ENCODE measurements at places on chromosomes 16 and 17. TPM values are rescaled to one million over a fixed set of nuclear protein-coding genes. Genes with fewer than 3 reads are reported as not detected.

The SCGB1C2 gene
- not detected for total RNA-seq

The C17orf113 gene
- total RNA-seq, result 0.21 TPM

The OTOP2 gene
- not detected for total RNA-seq

The ZNF771 gene
- total RNA-seq, result 9.3 TPM

The WSCD1 gene
- total RNA-seq, result 0.62 TPM

The LRRC75A gene
- 2.6 TPM for total RNA-seq

The OSBPL7 gene
- total RNA-seq, result 20.7 TPM

DNA sequence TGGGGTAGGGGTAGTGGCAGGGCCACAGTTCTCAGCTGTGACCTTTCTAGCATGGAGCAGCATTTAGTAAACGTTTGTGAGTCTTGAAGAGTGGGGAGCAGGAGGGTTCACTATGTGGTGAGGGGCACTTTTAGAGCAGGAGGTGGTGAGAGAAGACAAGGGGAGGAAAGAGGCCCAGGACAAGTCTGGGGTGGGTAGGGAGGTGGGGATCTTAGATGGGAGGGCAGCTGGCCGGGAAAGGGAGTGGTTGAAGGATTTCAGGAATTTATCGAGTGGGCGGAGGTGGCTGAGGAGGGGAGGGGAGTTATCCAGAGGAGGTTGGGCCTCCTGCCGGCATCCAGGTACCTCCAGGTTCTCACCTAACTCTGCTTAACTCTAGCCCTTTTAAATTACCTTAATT, 1.9 kb downstream of the CLEC16A start:
- H3K27me3 ChIP-seq, result no peaks in the 10 kb centered on the region
- peaks cover 39% of the 10 kb centered on the region for H3K4me1 ChIP-seq
- H3K27ac ChIP-seq, result no peak overlapping the region

DNA sequence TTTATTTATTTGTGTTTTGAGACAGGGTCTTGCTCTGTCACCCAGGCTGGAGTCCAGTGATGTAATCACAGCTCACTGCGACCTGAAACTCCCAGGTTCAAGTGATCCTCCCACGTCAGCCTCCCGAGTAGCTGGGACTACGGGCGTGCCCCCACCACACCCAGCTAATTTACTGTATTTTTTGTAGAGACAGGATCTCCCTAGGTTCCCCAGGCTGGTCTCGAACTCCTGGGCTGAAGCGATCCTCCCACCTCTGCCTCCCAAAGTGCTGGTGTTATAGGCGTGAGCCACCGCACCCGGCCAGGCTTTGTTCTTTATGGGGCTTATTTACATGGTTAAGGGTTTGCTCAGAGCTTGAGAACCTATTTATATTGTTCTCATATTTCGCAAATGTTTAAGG, 5.8 kb upstream of the MEIOB start:
- DNase-seq, result no peak
- H3K36me3 ChIP-seq, result no peaks in the 10 kb centered on the region
- H3K4me1 ChIP-seq, result no peaks in the 10 kb centered on the region
- peaks cover 16% of the 10 kb centered on the region for H3K27me3 ChIP-seq
- no peak overlapping the region for H3K4me3 ChIP-seq
- no peak overlapping the region for H3K27ac ChIP-seq

- no peaks in the 10 kb centered on the region for H3K36me3 ChIP-seq
- H3K4me1 ChIP-seq, result no peaks in the 10 kb centered on the region
- no peaks in the 10 kb centered on the region for H3K27me3 ChIP-seq
- H3K27ac ChIP-seq, result no peak overlapping the region
- H3K4me3 ChIP-seq, result no peak overlapping the region
- no peak for DNase-seq
These were observed 32.2 kb downstream of the ARHGAP44 start for GRCh38 chr17:12821376-12821940.

- H3K27ac ChIP-seq, result no peak overlapping the region
- no peak overlapping the region for H3K4me3 ChIP-seq
- H3K27me3 ChIP-seq, result no peaks in the 10 kb centered on the region
- peaks cover 46% of the 10 kb centered on the region for H3K36me3 ChIP-seq
- no peak for DNase-seq
These were observed 104.6 kb downstream of the TRIM37 start for GRCh38 chr17:59002126-59002525.

DNA sequence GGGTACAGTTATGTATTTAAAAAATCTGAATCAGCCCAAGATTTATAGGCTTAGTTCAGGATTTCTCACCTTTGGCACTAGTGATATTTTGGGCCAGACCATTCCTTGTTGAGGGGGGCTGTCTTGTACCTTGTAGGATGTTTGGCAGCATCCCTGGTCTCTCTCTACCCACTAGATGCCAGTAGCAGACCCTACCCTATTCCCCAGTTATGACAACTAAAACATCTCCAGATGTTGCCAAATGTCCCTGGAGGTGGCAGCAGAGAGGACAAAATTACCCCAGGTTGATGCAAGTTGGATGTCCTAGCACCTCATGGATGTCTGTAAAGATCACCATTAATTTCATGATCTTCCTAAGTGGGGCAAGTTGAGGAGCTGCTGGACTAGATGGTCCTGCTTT, 45.8 kb downstream of the SYT17 start:
- no peak overlapping the region for H3K4me3 ChIP-seq
- no peaks in the 10 kb centered on the region for H3K27me3 ChIP-seq
- H3K27ac ChIP-seq, result no peak overlapping the region
- peaks cover 4% of the 10 kb centered on the region for H3K4me1 ChIP-seq
- H3K36me3 ChIP-seq, result no peaks in the 10 kb centered on the region

DNA sequence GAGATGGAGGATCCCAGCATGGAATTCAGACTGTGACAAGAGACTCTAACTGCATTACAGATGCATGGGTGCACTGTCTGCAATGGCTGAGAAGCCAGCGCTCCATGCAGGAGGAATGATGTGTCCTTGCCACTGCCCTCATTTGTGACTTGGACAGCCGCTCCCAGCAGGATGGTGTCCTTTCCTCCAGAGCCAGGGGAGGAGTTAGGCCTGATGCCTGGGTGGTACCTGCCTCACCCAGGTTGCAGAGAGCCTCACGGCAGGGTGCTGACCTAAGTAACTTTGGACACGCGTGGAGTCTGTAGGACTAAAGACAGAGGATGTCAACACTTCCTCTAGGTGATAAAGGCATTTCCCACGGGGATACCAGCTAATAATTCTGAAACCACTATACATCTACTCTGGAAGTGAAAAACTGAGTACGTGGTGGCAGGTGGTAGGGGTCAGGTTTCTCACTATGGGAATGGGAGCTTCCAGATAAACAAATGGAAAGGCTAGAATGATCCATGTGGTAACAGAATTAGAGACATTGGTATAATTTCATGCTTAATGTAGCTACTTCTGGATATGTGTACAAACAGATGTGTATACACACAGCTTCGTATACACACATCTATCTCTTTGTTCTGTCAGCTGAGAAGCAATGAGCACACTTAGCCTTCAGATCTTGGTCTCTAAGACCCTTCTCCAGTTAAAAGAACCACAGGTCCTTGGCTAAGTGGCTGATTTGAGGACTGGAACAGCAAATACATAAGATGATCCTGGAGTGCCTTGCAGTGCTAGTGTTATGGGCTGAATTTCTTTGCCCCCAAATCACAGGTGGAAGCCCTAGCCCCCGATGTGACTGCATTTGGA, 13.7 kb upstream of the CSNK1D start:
- H3K27ac ChIP-seq, result no peak overlapping the region
- peaks cover 5% of the 10 kb centered on the region for H3K27me3 ChIP-seq
- peaks cover 3% of the 10 kb centered on the region for H3K36me3 ChIP-seq
- no peak overlapping the region for H3K4me3 ChIP-seq
- H3K4me1 ChIP-seq, result peaks cover 25% of the 10 kb centered on the region
